ENCODE measurements at places on chromosomes 7 and 10.

- peak; percentile 8 for DNase-seq
Observed at GRCh38 chr7:132004529-132004928, 448.1 kb upstream of the PODXL start.

- no peak for DNase-seq
Observed at GRCh38 chr7:8615019-8615418, 181.6 kb downstream of the NXPH1 start.

DNA sequence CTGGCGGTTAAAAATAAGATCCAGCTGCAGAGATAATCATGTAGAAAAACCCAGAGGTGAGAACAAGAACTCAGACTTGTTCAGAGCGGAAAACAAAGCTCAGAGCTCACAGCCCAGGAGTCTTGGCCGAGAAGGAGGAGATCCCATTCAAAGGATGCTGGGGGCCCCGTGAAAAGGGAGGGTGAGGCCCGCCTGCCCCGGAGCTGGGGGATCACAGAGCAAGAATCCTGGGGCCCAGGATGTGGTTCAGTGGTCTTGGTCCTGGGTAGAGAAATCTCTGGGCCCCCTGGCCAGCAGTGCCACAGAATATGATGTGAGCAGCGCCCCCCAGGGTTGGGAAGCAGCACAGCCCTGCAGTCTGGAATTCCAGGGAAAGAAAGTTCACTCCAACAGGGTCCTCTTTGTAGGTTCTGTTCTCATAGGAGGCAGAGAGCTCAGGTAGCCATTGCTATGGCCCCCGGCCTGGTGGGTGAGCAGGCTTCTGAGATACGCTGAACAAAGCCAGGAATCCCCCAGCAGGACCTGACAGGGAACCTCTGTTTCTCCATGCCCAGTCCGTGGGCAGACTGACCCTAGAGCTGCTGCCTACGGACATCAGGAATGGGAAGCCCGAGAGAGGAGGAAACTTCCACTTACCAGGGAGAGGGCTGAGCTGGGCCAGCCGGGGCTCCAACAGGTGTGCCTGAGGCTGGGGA, 77.7 kb upstream of the GNA12 start:
- DNase-seq, result no peak

- no peak for DNase-seq
Observed at GRCh38 chr7:42605406-42606192, 306.3 kb downstream of the C7orf25 start.

- DNase-seq, result no peak
Observed at GRCh38 chr7:151597541-151598444, 78.1 kb upstream of the RHEB start.

- DNase-seq, result no peak
Observed at GRCh38 chr10:106499448-106499847, 665.1 kb downstream of the SORCS1 start.

DNA sequence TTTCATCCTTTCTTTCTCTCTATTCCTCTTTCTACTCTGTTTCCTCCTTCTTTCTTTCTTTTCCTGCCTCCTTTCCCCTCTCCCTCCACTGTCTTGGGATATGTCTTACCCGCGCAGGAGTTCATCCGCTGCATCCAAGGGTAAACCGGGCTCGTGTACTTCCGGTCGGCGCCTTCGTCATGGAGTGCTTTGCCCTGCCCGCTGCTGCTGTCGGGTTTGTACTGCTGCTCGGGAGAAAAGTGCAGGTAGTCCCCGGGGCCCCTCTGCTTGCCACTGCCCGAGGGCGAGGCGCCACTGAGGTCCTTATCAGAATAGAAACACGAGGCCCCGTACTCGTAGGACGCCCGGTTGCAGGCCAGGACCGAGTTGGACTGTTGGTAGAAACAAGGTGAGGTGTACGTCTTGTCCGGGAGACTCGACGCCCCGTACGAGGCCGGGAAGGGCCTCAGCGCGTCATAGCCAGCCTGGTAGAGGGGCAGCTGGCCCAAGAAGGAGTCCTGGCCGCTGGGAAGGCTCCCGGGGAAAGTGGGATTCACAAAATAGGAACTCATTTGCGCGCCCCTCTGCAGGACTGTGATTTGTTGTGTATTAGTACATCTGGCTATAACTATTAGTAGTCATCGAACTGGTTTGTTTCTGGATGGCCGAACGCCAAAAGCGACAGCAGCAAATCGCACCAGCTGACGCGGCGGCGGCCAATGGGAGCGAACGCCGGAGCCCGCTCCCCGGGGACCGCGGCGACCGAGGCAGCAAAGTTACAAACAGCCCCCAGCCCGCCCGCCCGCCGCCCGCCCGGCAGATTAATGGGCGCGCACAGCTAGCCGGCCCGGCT, at the start of gene HOXA6:
TSS of gene HOXA6 (minus strand) at position 576 of the 832 bp plus-strand sequence. CDS start at position 551, 25 bp downstream.
- no peak for DNase-seq

DNA sequence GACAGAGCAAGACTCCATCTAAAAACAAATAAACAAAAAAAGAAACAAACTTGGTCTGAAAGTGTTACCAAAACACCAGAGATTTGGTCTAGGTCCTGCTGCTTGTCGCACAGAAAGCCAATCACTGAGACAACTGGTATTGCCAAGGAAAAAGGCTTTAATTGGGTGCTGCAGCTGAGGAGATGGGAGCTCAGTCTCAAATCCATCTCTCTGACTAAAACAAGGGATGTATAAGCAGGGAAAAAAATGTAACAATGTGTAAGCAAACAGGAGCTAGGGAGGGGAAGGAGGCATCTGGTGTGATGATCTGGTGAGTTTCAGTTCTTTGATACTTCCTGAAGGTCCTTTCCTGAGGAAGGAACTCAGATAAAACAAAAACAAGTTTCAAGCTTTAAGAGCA, 8.4 kb upstream of the PDIA4 start:
- no peak for DNase-seq

GRCh38 chr7:27634671-27635493, 27.8 kb downstream of the HIBADH start:
- no peak for DNase-seq

DNA sequence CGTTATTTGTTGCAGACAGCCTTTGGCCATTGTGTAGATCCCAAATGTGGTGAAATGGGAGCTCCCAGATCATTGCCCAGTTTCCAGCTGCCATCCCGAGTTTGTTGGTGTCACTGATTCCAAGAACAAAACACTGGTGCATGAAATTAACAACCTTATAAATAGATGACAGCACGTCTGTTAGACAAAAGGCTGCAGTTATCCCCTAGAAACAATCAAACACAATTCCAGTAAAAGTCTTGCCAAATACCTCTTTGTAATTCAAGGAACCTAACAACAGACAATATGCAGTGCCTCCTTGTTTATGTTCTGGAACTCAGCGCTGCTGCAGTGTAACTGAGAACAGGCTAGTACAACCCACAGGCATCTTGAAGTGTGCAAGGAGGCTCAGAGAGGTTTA, 404.5 kb downstream of the PAXIP1 start:
- no peak for DNase-seq

DNA sequence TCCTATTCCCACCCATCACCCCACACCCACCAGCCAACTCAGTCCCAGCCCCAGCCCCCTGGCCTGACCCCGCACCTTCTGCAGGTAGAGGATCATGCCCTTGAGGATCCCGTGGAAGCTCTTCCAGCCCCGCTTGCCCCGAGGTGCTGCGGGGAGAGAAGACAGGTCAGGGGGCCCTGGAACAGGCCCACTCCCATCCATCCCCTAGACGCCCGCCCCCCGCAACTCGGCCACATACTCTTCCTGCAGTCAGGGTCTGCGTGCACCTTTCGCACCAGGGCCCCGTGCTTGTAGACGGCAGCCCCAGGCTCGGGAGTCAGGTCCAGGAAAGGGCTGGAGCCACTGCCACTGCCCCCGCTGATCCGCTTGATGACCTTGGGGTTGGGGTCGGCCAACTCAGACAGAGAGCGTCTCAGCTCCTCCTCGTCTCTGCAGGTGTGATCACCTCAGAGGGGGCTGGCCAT, 9.6 kb downstream of the NFKB2 start:
- no peak for DNase-seq

- no peak for DNase-seq
Observed at GRCh38 chr7:106199024-106199423, 85.8 kb downstream of the NAMPT start.

DNA sequence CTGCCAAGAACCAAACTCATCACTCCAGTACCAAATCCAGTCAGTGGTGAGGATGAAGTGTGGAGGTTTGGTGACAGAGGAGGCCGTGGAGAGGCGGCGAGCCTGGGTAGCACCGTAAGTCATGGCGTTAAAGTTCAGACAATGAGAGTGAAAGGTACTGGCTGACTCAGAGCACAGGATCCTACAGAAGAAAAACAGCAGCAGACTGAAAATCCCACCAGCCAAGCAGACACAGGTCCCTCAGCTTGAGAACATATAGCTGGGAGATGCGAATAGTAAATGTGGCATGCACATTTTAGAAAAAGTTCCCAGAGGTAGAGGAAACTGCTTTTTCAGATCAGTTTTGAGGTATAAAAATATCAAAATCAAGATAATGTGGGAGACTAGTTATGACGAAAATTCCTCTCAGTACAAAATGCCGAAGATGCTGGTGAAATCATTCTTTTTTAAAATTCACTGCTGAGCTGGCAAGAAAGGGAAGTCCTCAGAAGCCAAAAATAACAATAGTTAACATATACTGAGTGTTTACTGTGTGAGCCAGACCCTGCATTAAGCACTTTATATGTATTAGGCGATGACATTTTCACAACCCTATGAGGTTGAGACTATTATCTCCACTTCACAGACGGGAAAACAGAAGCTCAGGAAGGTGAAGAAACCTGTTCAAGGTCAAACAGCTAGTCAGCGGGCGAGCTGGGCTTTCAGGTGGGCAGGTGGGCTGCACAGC, 20.9 kb downstream of the PARP12 start:
- DNase-seq, result no peak

GRCh38 chr10:132199268-132199853, 12.6 kb downstream of the DPYSL4 start:
- no peak for DNase-seq

- DNase-seq, result peak; percentile 33
Observed at GRCh38 chr7:55965100-55965470, 700 bp downstream of the NIPSNAP2 start.

Data from left kidney (tissue), 8 donors.